Trophoblast cell (in vitro differentiated cells and primary cell): ENCODE measurements at places on chromosomes 2 and 18.

- no peak for DNase-seq
- no peaks in the 10 kb centered on the region for H3K4me1 ChIP-seq
- H3K36me3 ChIP-seq: no peaks in the 10 kb centered on the region
- no peak overlapping the region for H3K27ac ChIP-seq
Observed at GRCh38 chr2:101912545-101912944, 79.2 kb upstream of the IL1R2 start.

GRCh38 chr2:45001869-45002385 is 7.3 kb downstream of the SIX2 start:
- H3K36me3 ChIP-seq: no peaks in the 10 kb centered on the region
- H3K4me1 ChIP-seq: peaks cover 8% of the 10 kb centered on the region
- no peak overlapping the region for H3K4me3 ChIP-seq
- DNase-seq: no peak

DNA sequence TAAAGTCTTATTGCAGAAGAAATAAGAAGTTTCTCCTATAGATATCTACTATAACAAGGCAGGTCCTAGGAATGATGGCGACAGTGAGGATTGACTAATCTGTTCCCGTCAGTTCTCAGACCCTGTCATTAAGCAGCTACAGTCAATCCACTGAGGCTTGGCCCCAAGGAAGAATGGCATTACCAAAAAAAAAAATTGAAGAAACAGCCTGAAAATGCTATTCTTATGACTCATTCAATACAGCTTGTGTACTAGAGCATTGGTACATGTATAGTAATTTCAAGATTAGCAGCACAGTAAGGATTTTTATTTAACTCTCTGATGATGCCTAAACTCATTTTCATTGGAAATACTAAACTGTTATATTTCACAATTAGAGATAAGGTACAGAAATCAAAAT is 1096.1 kb upstream of the NXPH2 start:
- DNase-seq: no peak
- H3K27ac ChIP-seq: no peak overlapping the region
- H3K4me1 ChIP-seq: no peaks in the 10 kb centered on the region

GRCh38 chr2:211070547-211070946 is 514.1 kb downstream of the CPS1 start:
- H3K27ac ChIP-seq: no peak overlapping the region
- no peaks in the 10 kb centered on the region for H3K4me1 ChIP-seq
- no peaks in the 10 kb centered on the region for H3K27me3 ChIP-seq
- no peaks in the 10 kb centered on the region for H3K36me3 ChIP-seq
- no peak for DNase-seq

GRCh38 chr18:523561-523960 is 23.1 kb upstream of the COLEC12 start:
- no peaks in the 10 kb centered on the region for H3K4me1 ChIP-seq
- no peaks in the 10 kb centered on the region for H3K36me3 ChIP-seq
- DNase-seq: no peak
- H3K27ac ChIP-seq: no peak overlapping the region
- H3K27me3 ChIP-seq: no peaks in the 10 kb centered on the region
- H3K4me3 ChIP-seq: no peak overlapping the region

DNA sequence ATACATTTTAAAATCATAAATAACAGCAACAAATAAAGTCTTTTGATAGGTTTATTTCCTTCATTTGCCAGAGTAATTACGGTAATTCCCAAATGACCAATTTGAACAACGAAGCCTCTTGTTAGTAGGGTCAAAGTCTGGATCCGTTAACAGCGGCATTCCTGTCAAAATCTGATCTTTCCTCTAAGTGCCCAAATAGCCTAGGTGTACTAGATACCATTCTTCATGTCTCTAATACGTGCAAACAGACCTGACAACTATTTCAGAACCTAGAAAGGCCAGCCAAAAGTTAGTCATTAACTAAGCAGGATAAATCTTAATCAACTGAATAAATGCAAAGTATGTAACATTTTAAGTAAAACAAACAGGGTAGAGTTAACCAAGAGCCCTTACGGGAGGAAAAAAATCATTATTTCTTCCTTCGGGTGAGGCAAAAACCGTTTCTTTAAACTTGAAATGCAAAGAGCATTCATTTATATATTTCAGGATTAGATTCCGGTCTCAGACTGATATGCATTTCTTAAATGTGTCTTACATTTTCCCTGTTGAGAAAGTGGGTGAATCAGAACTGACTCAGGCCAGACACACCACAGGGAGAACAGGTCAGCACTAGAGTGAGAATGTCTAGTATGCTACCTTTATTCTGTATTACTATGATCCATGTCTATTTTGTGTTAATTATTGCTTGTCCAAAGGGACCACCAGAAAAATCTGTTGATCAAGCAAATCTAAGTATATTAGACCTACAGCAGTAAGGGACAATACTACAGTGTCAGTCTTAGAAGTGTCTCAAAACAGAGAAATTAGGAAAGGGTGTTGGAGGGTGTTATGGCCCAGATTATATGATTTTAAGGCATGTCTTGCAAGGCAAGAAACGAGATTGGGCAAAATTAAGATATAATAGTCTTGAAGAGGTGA is 141.5 kb upstream of the NDUFV2 start:
- no peak overlapping the region for H3K27ac ChIP-seq
- peaks cover 6% of the 10 kb centered on the region for H3K4me1 ChIP-seq
- peak; percentile 68 for DNase-seq
- H3K36me3 ChIP-seq: no peaks in the 10 kb centered on the region
- no peaks in the 10 kb centered on the region for H3K27me3 ChIP-seq
- no peak overlapping the region for H3K4me3 ChIP-seq

DNA sequence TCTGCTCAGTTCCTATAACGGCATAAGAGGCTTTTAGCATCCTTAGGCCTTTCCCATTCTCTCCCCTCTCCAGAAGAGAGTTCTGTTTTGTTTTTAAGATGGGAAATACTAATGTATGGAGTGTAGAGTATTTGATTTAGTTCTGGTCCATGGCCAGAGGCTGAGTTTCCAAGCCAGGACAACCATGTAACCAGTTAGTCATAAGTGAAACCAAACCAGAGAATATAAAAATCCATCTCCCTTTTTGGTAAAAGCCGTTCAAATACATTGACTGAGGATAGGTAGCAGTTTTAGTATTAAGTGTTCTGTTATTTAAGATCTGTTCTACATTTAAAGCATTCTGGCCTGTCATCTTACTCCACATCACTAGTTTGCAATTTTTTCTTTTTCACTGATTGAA is 3.1 kb downstream of the PSMD1 start:
- no peaks in the 10 kb centered on the region for H3K4me1 ChIP-seq
- no peaks in the 10 kb centered on the region for H3K27me3 ChIP-seq
- DNase-seq: no peak
- H3K27ac ChIP-seq: no peak overlapping the region
- no peak overlapping the region for H3K4me3 ChIP-seq
- H3K36me3 ChIP-seq: peaks cover 12% of the 10 kb centered on the region

- H3K27ac ChIP-seq: no peak overlapping the region
- DNase-seq: peak; percentile 43
- H3K4me3 ChIP-seq: no peak overlapping the region
- H3K4me1 ChIP-seq: peaks cover 9% of the 10 kb centered on the region
- H3K36me3 ChIP-seq: no peaks in the 10 kb centered on the region
- H3K27me3 ChIP-seq: no peaks in the 10 kb centered on the region
Observed at GRCh38 chr2:205678541-205679142, 3.7 kb upstream of the NRP2 start.

GRCh38 chr18:10689236-10690034 is 163.6 kb downstream of the NAPG start:
- H3K4me1 ChIP-seq: no peaks in the 10 kb centered on the region
- no peaks in the 10 kb centered on the region for H3K27me3 ChIP-seq
- H3K4me3 ChIP-seq: no peak overlapping the region
- no peak for DNase-seq

DNA sequence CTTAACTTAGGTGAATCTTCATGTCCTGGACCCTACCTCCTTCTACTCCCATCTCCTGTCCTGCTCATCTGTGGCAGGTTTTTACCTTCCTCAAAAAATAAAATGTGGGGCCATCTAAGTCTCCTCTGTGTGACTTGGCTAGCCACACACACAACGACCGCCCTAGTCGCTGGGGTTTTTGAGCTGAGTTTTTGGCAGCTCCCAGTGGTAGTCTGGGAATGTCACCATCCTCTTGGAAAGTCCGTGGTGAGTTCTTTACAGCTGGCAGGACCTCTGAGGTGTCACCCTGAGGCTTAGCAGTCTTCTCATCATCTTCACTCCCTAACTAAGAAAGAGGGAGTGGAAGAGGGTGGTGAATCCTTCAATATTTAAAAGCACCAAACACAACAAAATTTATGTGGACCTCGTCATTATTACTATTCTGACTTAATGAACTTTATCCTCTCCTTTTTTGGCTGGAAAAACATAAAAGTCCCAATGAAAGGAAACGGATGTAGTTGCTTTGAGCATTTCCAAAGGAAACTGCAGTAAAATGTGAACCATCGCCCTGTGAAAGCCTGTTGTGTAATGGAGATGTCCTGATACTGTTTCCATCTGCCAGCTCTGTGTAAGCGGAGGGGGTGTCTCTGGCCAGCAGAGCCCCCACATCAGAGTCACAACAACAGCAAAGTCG is 78.6 kb downstream of the VAPA start:
- H3K36me3 ChIP-seq: no peaks in the 10 kb centered on the region
- H3K27ac ChIP-seq: no peak overlapping the region
- no peak for DNase-seq
- H3K4me1 ChIP-seq: no peaks in the 10 kb centered on the region

DNA sequence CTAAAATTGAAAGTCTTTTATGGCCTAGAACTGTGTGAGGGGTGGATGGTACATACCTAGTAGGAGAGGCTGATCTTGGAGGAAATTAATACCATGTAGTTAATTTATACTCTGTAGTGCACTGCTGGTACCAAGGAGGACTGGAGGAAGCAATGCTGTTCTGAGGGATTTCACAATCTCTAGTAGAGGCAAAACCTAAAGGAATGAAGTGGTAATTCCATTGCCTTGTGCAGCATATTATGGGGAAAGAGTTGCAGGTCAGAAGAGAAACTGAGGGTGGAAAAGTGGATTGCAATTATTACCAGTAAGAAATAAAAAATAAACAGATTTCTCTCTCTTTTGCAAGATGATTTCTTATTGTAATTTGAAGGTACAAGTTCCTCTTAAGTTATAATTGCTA is 2.2 kb downstream of the ABI2 start:
- DNase-seq: peak; percentile 15
- no peaks in the 10 kb centered on the region for H3K27me3 ChIP-seq
- H3K4me3 ChIP-seq: no peak overlapping the region

GRCh38 chr2:188610050-188610444 is 318.4 kb downstream of the GULP1 start:
- no peak overlapping the region for H3K4me3 ChIP-seq
- H3K27me3 ChIP-seq: no peaks in the 10 kb centered on the region
- no peak overlapping the region for H3K27ac ChIP-seq
- no peak for DNase-seq
- H3K36me3 ChIP-seq: peaks cover 3% of the 10 kb centered on the region

DNA sequence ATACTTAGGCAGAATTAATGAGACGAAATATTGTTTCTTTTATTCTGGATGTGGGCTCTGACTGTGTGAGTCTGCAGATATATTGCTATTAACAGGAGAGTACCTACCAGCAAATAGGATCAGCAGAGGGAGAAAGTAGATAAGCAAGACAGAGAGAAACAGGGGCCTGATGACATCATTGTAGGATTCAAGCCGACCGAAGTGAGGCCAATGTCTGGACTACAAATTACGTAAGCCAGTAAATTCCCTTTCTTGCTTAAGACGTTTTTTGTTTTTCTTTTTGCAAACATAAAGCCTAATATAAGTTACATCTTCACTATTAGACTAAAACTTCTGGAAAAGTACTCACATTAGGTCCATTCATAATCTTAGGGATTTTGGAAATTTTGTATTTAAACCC is 21.4 kb upstream of the PTPRM start:
- no peak for DNase-seq
- no peaks in the 10 kb centered on the region for H3K4me1 ChIP-seq
- H3K27ac ChIP-seq: no peak overlapping the region
- H3K36me3 ChIP-seq: no peaks in the 10 kb centered on the region

GRCh38 chr2:28274911-28275685 is 117.6 kb upstream of the FOSL2 start:
- H3K4me3 ChIP-seq: no peak overlapping the region
- no peaks in the 10 kb centered on the region for H3K36me3 ChIP-seq
- H3K4me1 ChIP-seq: peaks cover 22% of the 10 kb centered on the region
- no peak for DNase-seq
- H3K27me3 ChIP-seq: no peaks in the 10 kb centered on the region

DNA sequence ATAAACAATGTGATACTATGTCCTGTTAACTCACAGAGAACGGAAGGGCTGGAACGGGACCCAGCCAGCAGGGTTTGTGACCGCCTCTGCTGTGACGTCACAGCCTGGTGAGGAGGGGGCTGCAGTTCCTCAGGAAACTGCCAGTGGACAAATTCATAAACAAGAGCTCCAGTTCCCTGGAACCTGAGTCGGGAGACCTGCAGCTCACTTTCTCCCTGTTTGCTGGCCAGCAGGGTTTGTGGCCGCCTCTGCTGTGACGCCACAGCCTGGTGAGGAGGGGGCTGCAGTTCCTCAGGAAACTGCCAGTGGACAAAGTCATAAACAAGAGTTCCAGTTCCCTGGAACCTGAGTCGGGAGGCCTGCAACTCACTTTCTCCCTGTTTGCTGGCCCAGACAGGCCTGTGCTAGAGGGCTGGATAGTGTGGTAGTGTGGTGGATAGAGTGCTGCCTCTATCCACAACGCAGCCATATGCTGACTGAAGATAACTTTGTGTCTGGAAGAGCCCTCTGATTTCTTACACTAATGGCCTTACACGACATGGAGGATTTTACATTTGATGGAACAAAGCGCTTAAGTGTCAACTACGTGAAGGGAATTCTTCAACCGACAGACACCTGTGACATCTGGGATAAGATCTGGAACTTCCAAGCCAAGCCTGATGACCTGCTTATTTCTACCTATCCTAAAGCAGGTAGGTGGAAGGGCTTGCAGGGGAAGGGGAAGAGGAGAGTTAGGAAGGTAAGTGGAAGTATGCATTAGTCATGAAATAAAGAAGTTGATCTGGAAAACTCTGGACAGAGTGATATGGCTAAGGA is at the start of gene SULT1C4:
Gene SULT1C4, plus strand, starts transcription at position 140 of the 816 bp plus-strand sequence. Its CDS starts 384 bp downstream, at position 524.
- no peak for DNase-seq
- H3K36me3 ChIP-seq: no peaks in the 10 kb centered on the region
- no peaks in the 10 kb centered on the region for H3K27me3 ChIP-seq
- peak within 1 kb of the TSS; percentile 57 for H3K27ac ChIP-seq
- H3K4me3 ChIP-seq: no peak within 1 kb of the TSS
- H3K4me1 ChIP-seq: peaks cover 8% of the 10 kb centered on the region

GRCh38 chr18:51196118-51196810 is 1.2 kb downstream of the MEX3C start:
- peak overlapping the region; percentile 98 for H3K27ac ChIP-seq
- H3K4me3 ChIP-seq: peak overlapping the region; percentile 94
